ENCODE measurements at places on chromosomes 11 and 22.

GRCh38 chr11:129881570-129882170 lies 13.7 kb downstream of the NFRKB start:
- DNase-seq = peak; percentile 55

DNA sequence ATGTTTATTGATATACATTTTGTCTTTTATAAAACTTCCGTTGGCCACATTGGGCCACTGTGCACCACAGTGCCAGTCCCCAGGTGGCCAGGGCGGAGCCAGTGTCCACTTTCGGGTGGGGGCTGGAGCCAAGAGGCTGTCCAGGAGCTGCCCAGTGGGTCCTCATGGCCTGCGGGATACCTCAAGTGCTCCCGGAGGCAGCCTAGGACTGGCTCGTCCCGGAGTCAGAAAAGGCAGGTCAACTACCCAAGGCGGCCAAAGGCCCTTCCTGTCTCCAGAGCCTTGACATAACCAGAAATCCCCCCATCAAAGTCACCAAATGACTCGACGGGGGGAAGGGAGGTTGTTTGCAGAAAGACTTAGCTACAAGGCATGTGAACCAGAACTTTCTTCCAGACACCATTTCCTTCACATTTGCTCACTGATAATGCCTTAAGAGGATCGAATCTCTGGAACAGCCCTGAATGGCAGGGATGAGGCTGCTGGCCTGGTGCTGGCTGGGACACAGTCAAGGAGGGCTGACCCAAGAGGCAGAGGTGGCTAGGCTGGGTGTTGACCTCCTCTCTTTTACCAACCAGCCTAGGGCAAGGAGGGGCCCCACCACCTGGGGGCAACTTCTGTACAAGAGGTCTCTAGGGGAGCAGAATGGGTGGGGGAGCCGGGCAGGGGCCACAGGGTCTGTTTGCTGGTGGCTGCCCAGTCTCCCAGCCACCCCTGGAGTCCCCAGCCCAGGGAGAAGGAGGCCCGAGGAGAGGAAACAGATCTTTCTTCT lies 8.4 kb downstream of the MRGPRF start:
- DNase-seq = no peak

DNA sequence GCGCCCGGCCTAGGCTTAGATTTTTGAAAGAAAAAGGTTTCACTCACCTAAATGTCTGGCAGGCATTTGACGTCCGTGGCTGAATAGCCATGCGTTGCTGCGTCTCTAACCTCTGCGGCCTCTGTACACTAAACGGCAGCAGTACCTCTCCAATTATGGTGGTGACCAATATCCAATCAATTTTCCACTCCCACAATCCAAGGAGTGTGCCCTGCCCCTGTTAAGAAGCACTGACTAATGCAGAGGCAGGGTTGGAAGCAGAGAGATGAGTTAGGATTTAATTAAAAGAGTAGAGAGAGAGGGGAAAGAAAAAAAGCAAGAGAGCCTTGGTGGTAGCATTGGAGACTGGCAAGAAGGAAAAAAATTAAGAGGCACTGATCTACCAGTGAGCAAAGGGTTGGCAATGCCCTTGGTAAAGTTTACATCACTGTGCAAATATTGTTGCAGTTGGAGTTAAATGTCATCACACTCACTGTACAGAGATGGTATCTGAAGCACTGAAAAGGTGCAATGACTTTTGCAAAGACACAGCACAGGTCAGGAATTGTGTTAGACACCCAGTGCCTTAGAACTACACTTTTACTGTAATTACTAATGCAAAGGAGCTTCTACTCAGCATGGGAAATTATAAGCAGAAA lies 526.7 kb downstream of the NTM start:
- no peak for DNase-seq

GRCh38 chr11:32893093-32893342 lies 407 bp downstream of the QSER1 start:
- no peak for DNase-seq

GRCh38 chr22:31248138-31248745 lies 36.1 kb downstream of the LIMK2 start:
- DNase-seq = peak; percentile 88

- no peak for DNase-seq
These were observed 32.6 kb upstream of the PICALM start for GRCh38 chr11:86101493-86101892.

- DNase-seq = no peak
These were observed 39.3 kb upstream of the ZC3H12C start for GRCh38 chr11:110053848-110054414.

- peak; percentile 81 for DNase-seq
These were observed 812 bp downstream of the FADD start for GRCh38 chr11:70203751-70204465.

GRCh38 chr22:33302049-33302545 lies 243.9 kb upstream of the SYN3 start:
- DNase-seq = peak; percentile 86

DNA sequence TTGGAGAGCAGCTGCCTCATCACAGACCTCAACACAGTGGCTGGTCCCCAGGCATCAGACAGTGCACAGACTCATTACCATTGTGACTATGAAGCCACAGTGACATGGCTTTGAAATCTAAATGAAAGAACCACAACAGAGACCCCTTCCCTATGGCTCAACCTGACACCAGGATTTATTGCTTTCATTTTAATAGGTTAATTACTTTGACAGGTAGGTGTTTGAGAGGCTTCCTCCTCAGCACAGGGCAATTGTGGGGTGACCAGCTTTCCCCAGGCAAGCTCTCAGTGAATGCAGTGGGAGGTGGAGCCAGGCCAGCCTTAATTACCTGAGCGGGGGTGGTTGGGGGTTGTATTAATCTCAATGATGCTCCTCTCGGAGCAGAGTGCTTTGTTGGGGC lies 102.3 kb downstream of the CHST1 start:
- no peak for DNase-seq

GRCh38 chr11:12266943-12267342 lies 110.4 kb upstream of the PARVA start:
- DNase-seq = peak; percentile 67

GRCh38 chr11:77999446-78000030 lies 5.1 kb upstream of the INTS4 start:
- no peak for DNase-seq

DNA sequence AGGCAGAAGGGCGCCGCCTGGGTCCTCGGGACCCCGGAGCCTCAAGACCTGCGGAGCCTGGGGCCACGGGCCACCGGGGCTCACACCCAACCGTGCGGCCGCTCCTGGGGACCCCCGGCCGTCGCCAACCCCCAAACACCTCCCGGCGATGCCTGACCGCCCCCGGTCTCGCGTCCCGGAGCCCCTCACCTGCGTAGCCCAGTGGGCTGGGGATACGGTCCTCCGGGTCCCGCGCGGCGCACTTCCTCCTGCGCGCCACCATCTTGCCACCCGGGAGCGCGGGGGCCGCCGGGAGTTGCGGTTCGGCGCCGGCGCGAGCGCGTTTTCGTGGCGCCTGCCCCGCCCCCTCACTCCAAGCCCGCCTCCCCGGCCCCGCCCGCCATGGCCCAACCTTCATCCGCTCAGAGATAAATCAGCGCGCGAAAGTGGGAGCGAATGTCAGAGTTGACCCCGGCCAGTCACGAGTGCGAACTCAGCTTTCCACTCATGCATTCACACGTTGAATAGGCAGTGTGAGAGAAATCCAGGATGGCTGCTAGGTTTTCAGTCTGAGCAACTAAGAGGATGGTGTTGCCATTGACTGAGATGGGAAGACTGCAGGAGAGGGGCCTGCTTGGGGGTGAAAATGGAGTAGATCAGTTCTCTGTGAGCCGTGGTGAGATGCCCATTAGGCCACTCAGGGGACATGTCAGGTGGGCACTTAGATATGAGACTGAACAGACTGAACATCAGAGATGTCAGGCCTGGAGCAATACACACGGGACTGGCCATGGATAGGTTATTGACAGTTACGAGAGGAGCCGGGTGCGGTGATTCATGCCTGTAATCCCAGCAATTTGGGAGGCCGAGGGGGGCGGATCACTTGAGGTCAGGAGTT lies at the start of gene RRP7A:
Gene RRP7A, minus strand, starts transcription at position 272 of the 877 bp plus-strand sequence. Its CDS starts 10 bp downstream, at position 262.
- DNase-seq = peak; percentile 75

GRCh38 chr22:36288571-36289405 lies 35.9 kb downstream of the APOL1 start:
- no peak for DNase-seq

DNA sequence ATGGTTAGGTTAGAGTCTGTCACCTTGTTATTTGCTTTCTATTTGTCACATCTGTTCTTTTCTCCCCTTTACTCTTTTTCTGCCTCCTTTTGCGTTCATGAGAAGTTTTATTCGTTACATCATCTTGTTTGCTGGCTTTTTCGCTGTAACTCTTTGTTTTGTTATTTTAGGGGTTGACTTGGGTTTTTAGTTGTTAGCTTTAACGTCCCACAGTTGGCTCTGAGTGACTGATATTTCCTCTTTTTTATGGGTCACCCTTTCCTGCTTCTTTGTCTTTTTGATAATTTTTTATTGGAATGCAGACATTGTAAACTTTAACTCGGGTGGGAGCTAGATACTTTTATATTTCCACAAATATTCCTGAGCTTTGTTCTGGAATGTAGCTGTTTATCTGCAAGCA lies 13.3 kb upstream of the TNNT3 start:
- DNase-seq = no peak

DNA sequence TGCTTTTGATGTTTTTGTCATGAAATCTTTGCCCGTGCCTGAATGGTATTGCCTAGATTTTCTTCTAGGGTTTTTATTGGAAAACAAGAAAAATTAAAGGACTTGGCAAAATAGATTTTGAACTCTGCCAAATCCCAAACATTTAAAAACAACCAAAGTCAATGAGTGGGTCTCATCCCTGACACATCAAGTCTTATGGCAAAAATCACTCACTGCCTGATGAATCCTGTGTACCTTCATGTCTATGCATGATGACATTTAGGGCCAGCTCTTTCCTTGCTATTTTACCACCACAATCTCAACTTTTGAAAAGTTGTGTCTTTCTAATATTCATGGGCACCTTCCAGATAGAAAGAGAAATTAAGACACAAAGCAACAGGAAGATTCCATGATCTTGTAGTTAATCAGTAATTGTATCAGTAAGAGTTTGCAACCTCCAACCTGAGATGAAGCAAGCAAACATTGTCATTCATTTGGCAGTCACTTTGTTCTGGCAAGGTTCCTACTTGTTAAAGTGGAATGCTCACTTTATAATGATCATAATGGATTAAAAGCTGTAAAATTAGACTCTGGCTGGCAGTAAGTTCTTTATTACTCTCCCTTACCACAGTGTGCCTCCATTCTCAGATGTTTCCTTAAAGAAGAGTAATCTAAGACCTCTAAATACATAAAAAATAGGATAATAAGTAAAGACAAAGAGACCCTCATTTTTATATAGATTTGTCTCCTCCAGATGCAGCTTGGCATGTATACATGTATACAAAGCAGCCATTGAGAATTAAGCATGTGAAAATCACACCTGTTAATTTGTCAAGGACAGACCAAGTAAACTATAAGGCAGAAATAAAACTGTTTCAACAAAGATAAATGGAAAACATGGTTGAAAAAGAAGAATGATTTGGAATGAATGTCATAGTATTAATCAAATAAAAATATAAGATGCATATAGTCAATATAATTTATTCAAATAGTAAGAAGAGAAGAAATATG lies 51.6 kb downstream of the ETS1 start:
- no peak for DNase-seq

DNA sequence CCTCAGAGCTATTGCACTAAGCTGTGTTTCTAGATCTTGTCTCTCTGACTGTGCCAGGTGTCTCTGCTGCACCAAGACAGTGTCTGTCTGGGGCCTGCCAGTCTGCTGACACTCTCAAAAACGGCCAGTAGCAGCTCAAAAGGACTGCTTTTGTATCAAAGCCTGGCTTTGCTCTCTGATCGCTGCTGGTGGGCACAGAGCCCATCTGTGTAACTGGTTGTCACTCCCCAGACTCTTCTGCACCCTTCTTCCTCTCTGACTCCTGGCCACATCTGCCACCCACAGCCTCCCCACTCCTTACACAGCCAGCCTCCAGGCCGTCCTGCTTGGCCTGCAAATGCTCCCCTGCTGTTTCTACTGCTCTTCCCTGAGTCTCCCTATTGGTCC lies 26.5 kb downstream of the MED15 start:
- DNase-seq = no peak

DNA sequence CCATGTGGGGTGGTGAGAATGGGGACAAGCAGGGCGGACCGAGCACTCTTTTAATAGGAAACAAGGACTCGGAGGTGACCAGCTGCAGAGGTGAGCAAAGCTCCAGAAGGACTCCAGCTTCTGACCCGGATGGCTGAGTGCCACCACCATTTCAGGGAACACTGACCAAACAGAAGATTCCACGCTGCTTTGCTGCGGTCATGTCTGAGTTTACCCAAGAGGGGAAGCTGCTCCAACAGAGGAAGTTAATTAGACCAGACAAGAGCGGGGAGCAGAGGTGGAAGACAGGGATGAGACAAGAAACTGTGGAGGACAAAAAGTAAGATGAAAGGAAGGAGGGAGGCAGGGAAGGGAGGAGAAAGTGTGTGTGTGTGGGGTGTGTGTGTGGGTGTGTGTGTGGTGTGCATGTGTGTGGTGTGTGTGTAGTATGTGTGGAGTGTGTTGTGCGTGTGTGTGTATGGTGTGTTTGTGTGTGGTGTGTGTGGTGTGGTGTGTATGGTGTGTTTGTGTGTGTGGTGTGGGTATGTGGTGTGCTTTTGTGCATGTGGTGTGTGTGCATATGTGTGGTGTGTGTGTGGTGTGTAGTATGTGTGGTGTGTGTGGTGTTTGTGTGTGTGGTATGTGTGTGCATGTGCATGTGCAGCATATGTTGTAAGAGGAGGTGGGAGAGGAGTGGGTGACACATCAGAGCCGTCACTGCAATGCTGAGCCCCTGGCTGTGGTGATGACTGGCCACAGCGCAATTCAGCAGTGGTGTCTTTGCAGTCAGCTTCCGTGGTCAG lies 82.2 kb upstream of the AKIP1 start:
- no peak for DNase-seq

DNA sequence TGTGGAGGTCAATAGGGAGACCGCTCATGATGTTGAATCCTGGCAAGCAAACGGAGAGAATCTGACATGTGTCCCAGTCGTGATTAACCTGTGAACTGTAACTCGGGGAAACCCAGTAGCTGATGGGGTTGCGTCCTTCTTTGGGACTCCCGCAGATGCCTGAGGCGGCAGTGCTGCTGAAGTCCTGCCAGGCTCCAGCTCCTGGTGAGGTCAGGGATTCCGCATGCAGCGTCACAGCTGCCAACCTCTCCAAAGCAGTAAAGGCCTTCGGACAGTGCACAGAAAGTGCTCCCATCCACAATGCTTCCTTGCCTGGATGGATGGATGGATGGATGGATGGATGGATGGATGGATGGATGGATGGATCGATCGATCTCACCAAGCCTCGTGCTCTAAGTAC lies 13.5 kb downstream of the KCNQ1 start:
- DNase-seq = no peak
